Activated CD4-positive, alpha-beta T cell treated with anti-CD3 and anti-CD28 coated beads, Interleukin-2, amount 10 ng/mL, durations not matched to agents 7 days and 5 days (primary cell): ENCODE measurements at places on chromosomes 1 and 21. TPM values are rescaled to one million over a fixed set of nuclear protein-coding genes. Genes with fewer than 3 reads are reported as not detected.

Gene TAS1R3
- total RNA-seq: 3.1 TPM

GRCh38 chr1:41751804-41752513 lies 166.8 kb downstream of the HIVEP3 start:
- H3K27me3 ChIP-seq: no peaks in the 10 kb centered on the region
- H3K4me1 ChIP-seq: peaks cover 66% of the 10 kb centered on the region
- H3K27ac ChIP-seq: peak overlapping the region; percentile 86
- H3K4me3 ChIP-seq: peak overlapping the region; percentile 54
- DNase-seq: no peak
- peaks cover 7% of the 10 kb centered on the region for H3K36me3 ChIP-seq

DNA sequence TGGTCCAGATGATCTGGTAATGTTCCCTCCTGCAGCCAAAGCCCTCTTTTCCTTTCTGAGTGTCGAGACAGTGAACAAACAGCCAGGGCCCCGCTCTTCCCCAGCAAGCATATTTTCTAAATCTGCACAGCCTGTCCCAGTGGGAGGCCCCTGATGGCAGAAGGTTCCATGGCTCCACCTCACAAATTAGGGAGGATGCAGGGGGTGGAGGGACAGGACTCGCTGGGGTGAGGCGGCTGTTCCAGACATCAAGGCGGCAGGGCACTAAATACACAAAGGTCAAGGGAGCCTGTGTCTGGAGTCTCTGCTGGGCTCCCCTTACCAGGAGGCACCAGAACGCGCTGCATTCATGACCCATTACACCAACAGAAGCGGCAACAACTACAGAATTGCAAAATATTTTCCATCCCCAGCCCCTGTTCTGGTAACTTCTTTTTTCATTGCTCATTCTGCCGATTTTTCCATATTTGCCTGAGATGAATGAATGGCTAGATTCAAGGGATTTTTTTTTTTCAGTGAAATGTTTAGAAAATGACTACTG lies 27.0 kb upstream of the PRELP start:
- H3K27ac ChIP-seq: no peak overlapping the region
- DNase-seq: no peak
- no peaks in the 10 kb centered on the region for H3K36me3 ChIP-seq
- H3K4me3 ChIP-seq: no peak overlapping the region

DNA sequence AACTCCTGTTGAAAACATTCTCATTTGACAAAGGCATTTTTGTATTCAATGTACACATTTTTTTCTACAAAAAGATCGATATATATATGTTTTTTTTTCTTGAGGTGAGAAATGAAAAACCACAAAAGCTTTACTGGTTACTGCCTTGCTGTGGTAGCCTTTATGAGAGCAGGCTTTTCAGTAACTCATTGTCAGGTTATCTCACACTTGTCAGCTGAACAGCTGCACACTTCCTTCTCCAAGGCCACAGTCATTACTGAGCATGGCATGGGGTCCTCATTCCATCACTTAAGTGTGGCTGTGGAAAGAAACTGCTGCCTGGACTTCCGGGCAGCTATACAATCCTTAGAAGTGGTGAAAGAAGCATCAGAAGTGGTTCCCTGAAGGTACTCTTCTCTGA lies 169.3 kb upstream of the ZP4 start:
- no peaks in the 10 kb centered on the region for H3K36me3 ChIP-seq
- no peak overlapping the region for H3K4me3 ChIP-seq
- DNase-seq: no peak

DNA sequence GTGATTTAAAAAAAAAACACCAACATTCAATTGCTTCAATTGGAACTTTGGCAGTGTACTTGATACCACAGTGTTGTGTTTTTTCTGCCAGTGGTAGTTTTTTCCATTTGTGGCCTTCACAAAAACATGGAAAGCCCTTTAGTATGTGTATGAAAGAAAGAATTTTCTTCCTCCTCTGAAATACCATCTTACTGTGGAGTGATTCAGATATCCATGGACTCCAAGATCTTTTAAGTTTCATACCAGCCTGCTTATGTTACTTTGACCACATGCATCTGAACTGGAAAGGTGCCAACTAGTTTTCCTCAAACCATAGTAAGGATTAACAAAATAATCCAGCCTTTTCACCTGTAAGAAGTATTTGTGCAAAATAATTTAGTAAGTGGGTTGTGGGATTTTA lies 3.4 kb downstream of the PPP2R5A start:
- H3K27ac ChIP-seq: no peak overlapping the region
- H3K27me3 ChIP-seq: no peaks in the 10 kb centered on the region
- DNase-seq: no peak
- H3K4me3 ChIP-seq: peak overlapping the region; percentile 78
- peaks cover 64% of the 10 kb centered on the region for H3K4me1 ChIP-seq

GRCh38 chr1:119279456-119280381 lies 88.9 kb upstream of the HAO2 start:
- no peaks in the 10 kb centered on the region for H3K4me1 ChIP-seq
- no peak for DNase-seq
- H3K4me3 ChIP-seq: no peak overlapping the region
- no peak overlapping the region for H3K27ac ChIP-seq
- H3K36me3 ChIP-seq: no peaks in the 10 kb centered on the region
- H3K27me3 ChIP-seq: peaks cover 24% of the 10 kb centered on the region

Gene CACNA1S
- not detected for total RNA-seq

Gene IQCC
- 4.8 TPM for total RNA-seq

- no peaks in the 10 kb centered on the region for H3K4me1 ChIP-seq
- H3K27me3 ChIP-seq: peaks cover 14% of the 10 kb centered on the region
- DNase-seq: no peak
- H3K36me3 ChIP-seq: peaks cover 3% of the 10 kb centered on the region
Observed at GRCh38 chr1:108815566-108815965, 41.3 kb downstream of the AKNAD1 start.

- H3K27me3 ChIP-seq: no peaks in the 10 kb centered on the region
- DNase-seq: peak; percentile 80
- no peaks in the 10 kb centered on the region for H3K4me1 ChIP-seq
- H3K4me3 ChIP-seq: no peak overlapping the region
Observed at GRCh38 chr1:160291248-160292220, 6.6 kb upstream of the PEX19 start.

- no peak overlapping the region for H3K4me3 ChIP-seq
- H3K4me1 ChIP-seq: no peaks in the 10 kb centered on the region
- no peak for DNase-seq
- H3K27ac ChIP-seq: no peak overlapping the region
Observed at GRCh38 chr21:35254006-35254764, 205.1 kb upstream of the RUNX1 start.

DNA sequence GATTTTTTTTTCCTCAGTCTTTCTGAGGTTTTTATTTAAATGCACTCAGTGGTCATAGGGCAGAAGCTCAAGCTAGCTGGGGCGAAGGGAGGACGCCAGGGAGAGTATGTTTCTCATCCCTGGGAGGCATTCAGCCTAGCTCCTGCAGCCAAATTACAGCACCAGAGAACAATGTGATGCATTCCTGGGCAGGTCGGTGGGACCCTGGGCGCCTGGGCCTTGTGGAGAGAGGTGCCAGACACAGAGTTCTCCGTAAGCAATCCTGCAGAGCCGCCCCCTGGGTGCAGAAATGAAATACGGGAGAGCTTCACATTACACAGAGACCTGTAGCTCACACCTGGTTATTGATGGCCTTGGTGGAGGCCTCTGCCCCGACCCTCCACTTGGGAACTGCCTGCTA lies 15.5 kb downstream of the WNT2B start:
- no peak for DNase-seq
- H3K4me3 ChIP-seq: no peak overlapping the region
- no peaks in the 10 kb centered on the region for H3K27me3 ChIP-seq
- no peaks in the 10 kb centered on the region for H3K36me3 ChIP-seq
- H3K27ac ChIP-seq: no peak overlapping the region

Gene EFNA3
- total RNA-seq: 2.3 TPM

Gene SLC25A44
- 27.5 TPM for total RNA-seq
